ENCODE measurements at places on chromosomes 7 and 10.

GRCh38 chr10:132130286-132131265, 56.2 kb upstream of the DPYSL4 start:
- no peak for DNase-seq

- DNase-seq, result no peak
Measured at GRCh38 chr10:125144693-125145623, 15.4 kb downstream of the CTBP2 start.

DNA sequence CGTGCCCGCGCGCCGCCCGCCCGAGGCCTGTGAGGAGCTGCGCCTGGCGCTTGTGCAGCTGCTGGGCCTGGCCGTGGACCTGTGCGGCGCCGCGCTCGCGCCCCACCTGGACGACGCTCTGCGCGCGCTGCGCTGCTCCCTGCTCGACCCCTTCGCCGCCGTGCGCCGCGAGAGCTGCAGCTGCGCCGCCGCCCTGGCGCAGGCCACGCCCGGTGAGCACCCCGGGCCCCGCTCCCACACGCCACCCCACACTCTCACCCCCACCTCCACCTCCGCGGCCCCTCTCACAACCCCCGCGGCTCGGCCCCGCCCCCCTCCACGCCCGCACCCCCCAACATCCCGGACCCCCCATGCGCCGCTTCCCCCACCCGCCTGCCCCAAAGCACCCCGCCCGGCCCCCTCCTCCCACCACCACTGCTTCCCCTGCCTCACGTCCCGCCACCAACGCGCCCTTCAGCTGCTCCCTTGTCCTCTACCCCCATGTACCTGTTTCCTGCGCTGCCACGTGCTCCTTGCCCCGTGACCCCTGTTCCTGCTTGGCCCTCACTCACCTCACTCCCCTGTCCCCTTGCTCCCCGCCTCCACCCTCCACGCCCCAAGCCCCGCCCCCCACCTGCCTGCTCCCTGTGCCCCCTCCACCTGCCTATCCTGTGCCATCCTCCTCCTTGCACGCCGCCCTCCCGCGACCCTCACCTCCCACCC, at the start of gene PRKAR1B:
TSS of gene PRKAR1B (minus strand) at position 178 of the 702 bp plus-strand sequence. CDS start 15,776 bp downstream, outside the sequence.
- DNase-seq, result no peak

GRCh38 chr10:69934768-69935167, 117.9 kb upstream of the MACROH2A2 start:
- DNase-seq, result no peak

GRCh38 chr7:69173341-69173740, 424.9 kb upstream of the AUTS2 start:
- no peak for DNase-seq

DNA sequence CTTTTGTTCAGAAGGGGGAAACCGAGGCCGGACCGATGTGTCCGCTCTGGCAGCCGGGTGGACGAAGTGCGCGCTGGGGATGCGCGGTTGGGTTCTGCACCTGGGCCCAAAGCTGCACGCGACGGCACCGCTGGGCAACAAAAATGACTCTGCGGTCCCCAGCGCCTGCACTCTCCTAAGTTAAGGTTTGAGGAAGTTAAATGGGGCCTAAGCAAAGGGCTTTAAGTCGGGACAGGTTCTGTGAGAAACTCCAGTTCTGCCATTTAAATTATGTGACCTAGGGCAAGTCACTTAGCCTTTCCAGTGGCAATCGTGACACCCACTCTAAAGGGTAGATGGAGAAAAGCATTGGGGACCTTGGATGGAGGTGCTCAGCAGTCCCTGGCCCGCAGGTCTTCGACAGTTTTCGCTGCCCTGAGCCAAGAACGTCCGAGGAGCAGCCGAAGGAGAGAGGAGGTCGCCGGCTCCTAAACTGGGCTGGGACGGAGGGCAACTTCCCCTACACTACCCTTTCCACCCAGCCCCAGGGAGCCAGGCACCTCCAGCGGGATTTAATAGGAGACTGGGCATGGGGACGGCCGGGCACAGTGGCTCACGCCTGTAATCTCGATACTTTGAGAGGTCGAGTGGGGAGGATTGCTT, 534 bp upstream of the ACBD5 start:
- no peak for DNase-seq

All from amygdala (tissue), 56 donors.